Caco-2 (cell line): ENCODE measurements at places on chromosomes 6 and 20. TPM values are rescaled to one million over a fixed set of nuclear protein-coding genes. Genes with fewer than 3 reads are reported as not detected.

SYNGAP1 gene
- 17.1 and 18.3 TPM in 2 replicates for total RNA-seq

DBNDD2 gene
- total RNA-seq: 71.0 and 74.3 TPM in 2 replicates

GFOD1 gene
- 0.65 and 0.84 TPM in 2 replicates for total RNA-seq

C6orf52 gene
- total RNA-seq: 3.1 and 4.3 TPM in 2 replicates

DIDO1 gene
- 120 and 122 TPM in 2 replicates for total RNA-seq

FAM209B gene
- not detected in 2 replicates for total RNA-seq

DNA sequence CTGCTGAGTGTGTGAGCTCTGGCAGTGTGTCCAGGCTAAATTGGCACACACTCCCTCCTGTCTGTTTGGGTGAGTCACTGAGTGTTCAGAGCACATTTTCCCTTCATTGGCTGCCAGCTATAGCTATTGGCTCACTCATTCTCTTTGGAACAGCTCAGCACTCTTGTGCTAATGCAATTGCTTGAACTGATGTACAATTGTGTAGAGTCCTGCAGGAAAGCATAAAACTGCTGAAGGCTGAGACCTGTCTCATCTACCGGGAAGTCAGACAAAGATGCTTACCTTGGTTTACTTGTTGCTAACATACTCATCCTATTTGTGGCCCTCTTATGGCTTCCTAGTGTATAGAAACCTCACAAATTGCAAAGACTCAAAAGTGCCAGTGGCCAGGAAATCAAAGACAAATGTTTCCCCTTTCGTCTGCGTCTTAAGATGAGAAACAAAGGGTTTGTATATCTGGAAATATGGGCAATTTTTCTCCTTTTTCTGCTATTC, 351.0 kb downstream of the BCKDHB start:
- H3K27me3 ChIP-seq: no peaks in the 10 kb centered on the region
- no peak overlapping the region for H3K27ac ChIP-seq
- no peaks in the 10 kb centered on the region for H3K36me3 ChIP-seq
- no peak for DNase-seq
- no peak overlapping the region for H3K4me3 ChIP-seq

DNA sequence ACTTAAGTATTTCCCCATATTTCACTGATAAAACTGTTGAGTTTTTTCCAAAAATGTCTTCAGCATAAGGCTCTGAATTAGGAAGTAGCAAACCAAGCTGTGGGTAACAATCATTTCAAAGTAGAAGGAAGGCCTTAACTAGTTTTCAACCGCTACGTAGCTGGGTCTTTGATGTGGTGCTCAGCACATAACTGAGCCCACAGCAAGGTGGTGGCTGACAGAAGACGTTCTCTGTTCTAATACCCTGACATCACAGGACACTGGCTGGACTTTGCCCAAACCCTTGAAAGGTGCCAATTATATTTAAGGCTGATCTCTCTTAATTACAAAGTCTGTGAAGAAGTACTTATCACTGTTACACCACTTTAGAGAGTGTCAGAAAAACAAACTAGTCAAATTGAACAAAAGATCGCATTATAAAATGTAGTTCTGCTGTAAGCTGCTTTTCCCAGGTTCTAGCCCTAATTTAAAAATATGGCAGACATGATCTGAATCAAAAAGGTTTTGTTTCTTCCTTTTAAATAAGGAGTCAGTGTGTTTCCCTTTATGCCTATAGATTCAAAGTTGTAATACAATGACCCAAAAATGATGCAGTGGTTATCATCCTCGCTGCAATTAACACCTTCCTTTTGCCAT, 26.7 kb downstream of the MAN1A1 start:
- H3K27ac ChIP-seq: no peak overlapping the region
- H3K36me3 ChIP-seq: no peaks in the 10 kb centered on the region; the same call in 1 of the 2 replicates
- DNase-seq: no peak

DNA sequence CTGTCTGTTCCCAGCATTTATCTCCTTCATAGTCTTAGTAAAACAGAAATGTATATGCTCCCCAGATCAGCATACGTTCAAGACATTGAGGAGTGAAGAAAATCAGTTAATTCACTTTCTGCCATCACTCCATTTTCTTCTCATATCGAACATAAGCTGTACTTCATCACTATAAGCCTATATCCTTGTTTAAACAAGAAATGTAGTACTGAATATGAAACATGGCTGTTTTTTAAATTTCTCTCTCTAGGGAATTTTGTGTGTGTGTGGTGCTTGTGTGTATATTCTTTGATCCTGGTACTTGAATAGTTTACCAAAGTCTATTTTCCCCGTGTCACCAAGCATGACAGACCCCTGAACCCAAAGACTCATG, 107.1 kb downstream of the HFE start:
- DNase-seq: no peak
- no peaks in the 10 kb centered on the region for H3K27me3 ChIP-seq
- H3K4me1 ChIP-seq: peaks cover 10% of the 10 kb centered on the region
- peak overlapping the region; percentile 99 for H3K27ac ChIP-seq

DNA sequence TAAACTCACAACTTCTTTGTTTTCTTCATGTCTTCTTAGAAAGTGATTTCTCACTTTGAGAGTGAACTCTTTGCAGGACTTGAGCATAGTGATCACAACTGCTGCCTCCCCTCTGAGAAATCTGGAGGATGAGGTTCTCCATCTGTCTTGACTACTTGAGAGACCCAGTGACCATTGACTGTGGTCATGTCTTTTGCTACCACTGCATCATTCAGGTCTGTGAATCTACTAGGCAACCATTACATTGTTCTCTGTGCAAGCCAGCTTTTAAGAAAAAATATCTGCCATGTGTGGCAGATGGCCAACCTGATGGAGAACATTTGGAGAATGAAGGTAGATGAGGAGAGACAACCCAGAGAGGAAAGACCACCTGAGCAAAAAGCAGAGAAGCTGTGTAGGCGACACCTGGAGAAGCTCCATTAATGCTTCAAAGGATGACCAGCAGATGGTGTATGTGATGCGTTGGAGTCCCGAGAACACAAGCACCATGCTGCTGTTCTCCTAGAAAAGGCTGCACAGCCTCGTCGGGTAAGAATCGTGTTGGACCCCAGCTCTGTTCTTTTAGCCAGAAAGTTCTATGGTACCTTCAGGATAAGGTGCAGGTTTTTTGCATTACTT, 25.1 kb upstream of the TRIM26 start:
- no peaks in the 10 kb centered on the region for H3K36me3 ChIP-seq
- H3K4me3 ChIP-seq: no peak overlapping the region
- no peaks in the 10 kb centered on the region for H3K27me3 ChIP-seq
- H3K27ac ChIP-seq: no peak overlapping the region

GRCh38 chr6:113306552-113307145, 550.5 kb upstream of the MARCKS start:
- H3K4me1 ChIP-seq: peaks cover 6% of the 10 kb centered on the region; the same call in 1 of the 2 replicates
- H3K4me3 ChIP-seq: no peak overlapping the region
- no peaks in the 10 kb centered on the region for H3K36me3 ChIP-seq
- DNase-seq: peak; percentile 64
- no peak overlapping the region for H3K27ac ChIP-seq
- no peaks in the 10 kb centered on the region for H3K27me3 ChIP-seq

GRCh38 chr6:158856261-158856660, 37.1 kb upstream of the EZR start:
- no peaks in the 10 kb centered on the region for H3K36me3 ChIP-seq
- peaks cover 39% of the 10 kb centered on the region for H3K4me1 ChIP-seq
- H3K4me3 ChIP-seq: no peak overlapping the region
- no peaks in the 10 kb centered on the region for H3K27me3 ChIP-seq
- H3K27ac ChIP-seq: peak overlapping the region; percentile 45
- no peak for DNase-seq

GRCh38 chr6:13733178-13733887, 21.7 kb upstream of the RANBP9 start:
- no peak overlapping the region for H3K27ac ChIP-seq
- DNase-seq: no peak
- H3K27me3 ChIP-seq: no peaks in the 10 kb centered on the region
- H3K4me3 ChIP-seq: no peak overlapping the region
- no peaks in the 10 kb centered on the region for H3K36me3 ChIP-seq
- H3K4me1 ChIP-seq: no peaks in the 10 kb centered on the region

DNA sequence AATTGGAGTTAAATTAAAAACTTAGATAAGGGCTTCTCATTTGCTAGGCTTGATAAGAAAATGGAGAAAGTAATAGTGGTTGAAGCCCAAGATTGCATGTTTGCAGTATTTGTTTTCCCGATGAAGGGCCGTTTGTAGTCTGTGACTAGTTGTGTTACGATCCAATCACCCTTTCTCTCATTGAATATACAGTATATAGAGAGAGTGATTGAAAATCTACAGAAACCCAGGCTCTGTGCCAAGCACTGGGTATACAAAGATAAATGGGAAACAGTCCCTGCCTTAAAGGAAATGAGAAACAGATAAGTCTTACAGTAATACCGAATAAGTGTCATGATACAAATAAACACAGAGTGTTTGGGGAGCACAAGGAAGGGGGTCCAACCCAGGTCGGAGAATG, 55.2 kb upstream of the CDKAL1 start:
- H3K27me3 ChIP-seq: no peaks in the 10 kb centered on the region
- H3K4me1 ChIP-seq: peaks cover 8% of the 10 kb centered on the region
- H3K36me3 ChIP-seq: no peaks in the 10 kb centered on the region; the same call in 1 of the 2 replicates
- DNase-seq: no peak

DNA sequence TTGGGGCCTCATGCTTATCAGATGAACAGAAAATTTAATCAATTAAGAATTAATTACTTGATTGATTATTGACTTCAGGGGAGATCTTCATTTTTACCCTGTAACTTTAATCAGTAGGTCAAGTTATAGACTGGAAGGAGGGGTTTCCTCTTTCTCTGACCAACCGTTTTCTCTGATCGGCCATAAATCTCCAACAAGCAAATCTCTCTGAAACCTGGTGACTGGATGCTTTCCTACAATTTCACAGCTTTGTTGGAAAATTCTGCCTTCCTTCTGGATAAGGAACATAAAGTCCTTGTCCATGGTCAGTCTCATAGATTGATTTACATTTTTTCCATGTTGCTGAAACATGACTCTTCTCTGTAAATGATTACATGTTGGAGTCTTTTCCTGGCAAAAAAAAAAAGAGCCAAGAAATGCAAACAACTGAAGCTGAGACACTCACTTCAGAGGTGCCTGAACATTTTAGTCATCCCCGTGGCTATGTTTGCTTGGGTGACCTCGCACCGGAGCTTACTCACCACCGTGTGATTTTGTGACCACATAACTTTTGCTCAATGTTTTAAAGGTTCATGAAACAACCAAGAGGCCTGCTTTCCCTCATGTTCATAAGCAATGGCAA, 31.0 kb downstream of the IRF4 start:
- no peaks in the 10 kb centered on the region for H3K27me3 ChIP-seq
- peak; percentile 31 for DNase-seq
- H3K36me3 ChIP-seq: no peaks in the 10 kb centered on the region
- no peaks in the 10 kb centered on the region for H3K4me1 ChIP-seq
- no peak overlapping the region for H3K4me3 ChIP-seq

DNA sequence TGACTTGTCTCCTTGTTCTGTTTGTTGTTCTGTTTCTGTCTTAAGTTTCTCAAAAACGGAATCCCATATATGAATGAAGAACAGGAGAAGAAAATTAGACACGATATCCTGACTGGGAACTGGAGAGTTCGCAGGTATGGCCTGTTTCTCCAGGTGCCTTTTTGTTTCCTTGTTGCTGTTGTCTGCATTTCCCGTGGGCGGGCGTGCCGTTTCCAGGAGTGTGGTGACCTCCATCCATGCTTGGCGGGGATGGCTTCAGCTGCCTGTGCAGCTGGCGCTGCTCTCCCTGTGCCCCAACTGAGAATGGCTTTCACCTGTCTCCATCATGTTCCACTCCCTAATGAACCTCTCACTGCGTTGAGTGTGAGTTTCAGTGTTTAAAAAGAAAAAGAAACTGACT, 4.4 kb downstream of the PNLDC1 start:
- H3K4me1 ChIP-seq: peaks cover 42% of the 10 kb centered on the region
- no peaks in the 10 kb centered on the region for H3K36me3 ChIP-seq
- peak overlapping the region; percentile 61 for H3K27ac ChIP-seq
- no peak overlapping the region for H3K4me3 ChIP-seq

GRCh38 chr20:57287901-57288300, 21.5 kb upstream of the BMP7 start:
- H3K4me1 ChIP-seq: peaks cover 81% of the 10 kb centered on the region
- no peaks in the 10 kb centered on the region for H3K27me3 ChIP-seq
- no peaks in the 10 kb centered on the region for H3K36me3 ChIP-seq
- H3K4me3 ChIP-seq: no peak overlapping the region
- peak; percentile 52 for DNase-seq
- peak overlapping the region; percentile 93 for H3K27ac ChIP-seq

DNA sequence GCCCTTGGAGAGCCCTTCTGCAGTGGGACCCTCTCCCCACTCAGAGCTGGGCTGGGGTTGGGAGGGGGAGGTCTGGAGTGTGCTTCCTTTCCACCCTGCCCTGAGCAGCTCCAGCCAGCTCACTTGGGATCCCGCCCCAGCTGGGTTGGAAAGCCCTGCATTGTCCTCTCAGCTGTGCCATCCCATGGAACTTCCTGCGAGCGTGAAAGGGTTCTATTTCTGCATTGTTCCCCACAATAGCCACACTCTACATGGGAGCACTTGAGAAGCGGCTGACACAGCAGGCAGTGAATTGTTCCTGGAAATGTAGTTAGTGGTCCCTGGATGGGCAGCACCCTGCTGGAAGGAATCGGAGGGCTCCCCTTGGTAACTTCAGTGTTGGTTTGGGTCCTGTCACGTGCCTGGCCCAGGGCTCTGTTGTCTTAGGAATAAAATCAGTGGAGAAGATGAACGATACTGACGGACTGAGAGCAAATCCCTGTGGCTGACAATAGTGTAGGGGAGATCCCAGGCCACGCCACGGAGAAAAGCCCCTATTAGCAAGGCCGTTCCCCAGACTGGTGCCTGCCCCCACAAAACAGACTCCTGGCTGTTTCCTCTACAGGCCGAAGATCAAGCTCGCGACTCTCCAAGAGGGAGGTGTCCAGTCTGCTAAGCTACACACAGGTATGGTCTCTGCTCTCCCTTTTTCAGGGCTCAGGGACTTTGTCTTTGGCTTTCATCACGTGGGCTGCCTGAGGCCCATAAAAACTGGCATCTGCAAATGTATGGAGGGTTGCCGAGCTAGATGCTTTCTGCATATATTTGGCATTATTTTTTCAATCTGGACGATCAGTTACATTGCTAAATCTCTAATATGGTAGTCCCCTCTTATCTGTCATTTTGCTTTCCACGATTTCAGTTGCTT, 18.8 kb downstream of the DNMT3B start:
- DNase-seq: no peak
- H3K4me3 ChIP-seq: no peak overlapping the region
- H3K36me3 ChIP-seq: 0 out of 2 replicates have a peak, but pooled peaks cover 6% of the 10 kb centered on the region
- peaks cover 23% of the 10 kb centered on the region for H3K4me1 ChIP-seq
- H3K27ac ChIP-seq: no peak overlapping the region
- no peaks in the 10 kb centered on the region for H3K27me3 ChIP-seq

GRCh38 chr20:31908016-31908415, 37.6 kb downstream of the TTLL9 start:
- no peaks in the 10 kb centered on the region for H3K36me3 ChIP-seq
- no peak overlapping the region for H3K27ac ChIP-seq
- DNase-seq: no peak
- no peaks in the 10 kb centered on the region for H3K27me3 ChIP-seq

DNA sequence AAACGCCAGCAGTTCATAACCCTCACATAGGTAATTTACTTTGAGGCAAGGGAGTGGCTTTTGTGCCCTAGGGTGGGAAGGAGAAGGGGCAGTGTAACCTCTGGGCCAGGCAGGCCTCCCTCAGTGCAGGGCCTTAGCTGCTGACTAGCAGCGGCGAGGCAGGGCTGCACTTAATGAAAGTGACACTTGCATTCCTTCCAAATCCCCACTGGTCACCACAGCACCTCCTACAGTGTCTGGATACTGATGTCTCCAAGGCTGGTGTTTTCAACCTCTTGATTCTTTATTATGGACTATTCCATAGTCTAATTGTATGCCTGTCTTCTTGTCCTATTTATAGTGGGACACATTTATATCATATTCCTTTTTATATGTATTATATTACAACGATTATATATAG, 152.7 kb downstream of the LY86 start:
- no peaks in the 10 kb centered on the region for H3K36me3 ChIP-seq
- no peak overlapping the region for H3K4me3 ChIP-seq
- no peak for DNase-seq
